ENCODE measurements at places on chromosomes 2 and 18.

GRCh38 chr2:201959198-201959597, 74.5 kb upstream of the FZD7 start:
- DNase-seq = no peak

GRCh38 chr2:135685361-135685760, 56.3 kb upstream of the UBXN4 start:
- no peak for DNase-seq

DNA sequence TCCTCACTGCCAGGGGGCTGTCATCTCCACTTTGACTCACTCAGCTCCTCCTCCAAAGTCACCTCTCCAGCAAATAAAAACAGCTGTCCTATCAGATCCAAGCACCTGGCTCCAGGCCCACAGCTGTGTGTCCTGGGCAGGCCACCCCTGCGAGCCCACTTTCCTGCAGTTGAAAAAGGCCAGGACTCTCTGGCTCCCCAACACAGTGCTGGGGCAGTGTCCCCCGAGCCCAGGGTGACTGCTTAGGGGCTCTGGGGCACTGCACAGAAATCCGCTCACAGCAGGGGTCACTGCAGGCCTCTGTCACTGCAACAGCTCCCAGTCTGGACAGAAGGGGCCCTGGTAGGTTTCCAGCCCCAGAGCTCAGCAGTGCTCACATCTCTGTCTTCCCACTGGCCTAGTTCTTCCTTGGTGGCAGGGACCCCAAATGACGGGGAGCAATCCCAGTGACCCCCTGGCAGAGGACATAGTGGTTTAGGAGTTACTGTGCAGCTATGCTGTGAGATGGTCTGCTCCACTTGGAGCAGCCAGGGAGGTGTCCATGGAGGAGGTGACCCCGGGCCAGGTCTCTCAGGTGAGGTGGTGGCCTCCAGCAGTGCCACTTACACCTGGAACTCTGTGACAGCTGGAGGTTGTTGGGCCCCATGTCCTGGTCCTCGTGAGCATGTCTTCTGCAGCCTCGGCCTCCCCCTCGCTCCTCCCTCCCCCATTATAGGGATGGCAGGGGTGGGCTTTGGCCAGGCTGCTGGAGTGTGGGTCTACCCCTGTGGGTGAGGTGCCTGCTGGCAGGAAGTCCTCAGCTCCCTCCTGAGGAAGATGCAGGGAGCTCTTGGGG, 35.5 kb downstream of the HS6ST1 start:
- no peak for DNase-seq

DNA sequence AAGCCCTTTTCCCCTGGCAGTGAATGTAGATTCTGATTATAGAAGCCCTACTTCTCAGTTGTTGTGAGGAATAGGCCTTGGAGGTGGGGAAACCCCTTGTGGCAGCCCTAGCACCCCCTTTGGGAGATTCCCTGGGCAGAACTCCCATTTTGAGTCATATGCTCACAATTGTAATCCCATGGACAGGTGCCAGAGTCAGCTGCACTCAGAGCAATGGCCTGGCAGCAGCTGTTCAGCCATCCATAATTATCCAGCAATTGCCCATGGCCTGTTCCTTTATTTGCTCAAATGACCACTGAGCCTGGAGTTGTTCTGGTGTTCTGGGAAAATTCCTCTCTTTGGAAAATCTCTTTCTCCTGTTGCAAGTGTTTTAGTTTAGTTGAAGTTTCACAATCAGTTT, 71.7 kb downstream of the PTRHD1 start:
- no peak for DNase-seq

DNA sequence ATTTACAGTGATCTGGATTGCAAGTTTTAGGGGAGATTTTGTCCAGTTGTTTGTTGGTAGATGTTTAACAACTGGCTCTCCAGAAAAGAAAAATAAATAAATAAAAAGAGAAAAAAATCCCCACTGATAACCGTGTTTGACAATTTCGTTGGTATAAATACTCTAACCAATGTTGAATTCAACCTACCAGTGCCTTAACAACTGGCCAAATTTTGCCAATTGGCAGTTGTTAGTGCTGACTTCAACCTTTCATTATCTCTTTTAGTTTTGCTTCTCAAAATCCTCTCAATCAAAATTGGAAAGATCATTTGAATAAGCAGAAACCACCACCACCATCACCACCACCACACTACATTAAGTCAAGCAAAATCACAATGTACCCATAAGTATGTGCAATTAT, 490.3 kb downstream of the PIK3C3 start:
- no peak for DNase-seq

- DNase-seq = no peak
Observed at GRCh38 chr2:103292573-103292972, 530.7 kb downstream of the TMEM182 start.

DNA sequence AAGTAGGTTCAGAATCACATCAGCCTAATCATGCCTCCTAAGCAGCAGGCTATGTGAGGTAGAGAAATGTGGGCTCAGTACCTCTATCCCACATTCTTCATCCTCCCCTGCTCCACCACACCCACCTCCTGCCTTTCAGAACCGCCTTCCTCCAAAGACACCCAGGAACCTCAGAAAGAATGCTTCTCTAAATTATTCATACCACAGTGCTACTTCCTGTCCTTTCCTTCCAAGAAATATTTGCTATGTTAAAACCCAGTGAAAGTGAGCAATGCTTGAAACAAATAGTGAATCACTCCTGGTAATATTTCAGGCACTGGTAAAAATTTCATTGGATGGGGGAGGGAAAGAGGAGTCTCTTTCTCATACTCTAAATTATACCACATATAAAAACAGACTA, 24.0 kb upstream of the CREB1 start:
- no peak for DNase-seq

GRCh38 chr2:141501752-141502151, 629.1 kb downstream of the LRP1B start:
- no peak for DNase-seq

- no peak for DNase-seq
Observed at GRCh38 chr2:217075268-217076057, 215.6 kb upstream of the TNP1 start.

DNA sequence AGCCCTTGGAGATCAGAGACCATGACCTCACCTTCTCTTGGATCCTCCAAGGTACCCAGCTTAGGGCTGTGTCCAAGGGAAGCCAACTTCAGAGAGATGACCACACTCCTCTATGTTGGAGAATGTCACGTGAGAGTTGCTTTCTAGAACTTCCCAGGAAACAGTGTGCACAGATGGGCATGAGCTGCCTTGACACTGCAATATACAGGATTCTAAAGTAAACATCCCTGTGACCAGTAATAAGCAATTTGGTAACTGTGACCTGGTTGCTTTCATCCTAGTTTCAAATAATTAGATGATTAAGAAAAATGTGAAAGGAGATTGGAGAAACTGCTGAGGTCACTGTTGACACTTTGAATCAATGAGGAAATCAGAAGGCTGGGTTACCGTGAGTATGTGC, 181.1 kb upstream of the EPAS1 start:
- no peak for DNase-seq

GRCh38 chr18:9631814-9632496, 17.6 kb upstream of the PPP4R1 start:
- no peak for DNase-seq

- no peak for DNase-seq
Observed at GRCh38 chr2:120241684-120242083, 11.0 kb upstream of the RALB start.

GRCh38 chr18:48040457-48041110, 110.1 kb upstream of the SMAD2 start:
- DNase-seq = no peak

- no peak for DNase-seq
Observed at GRCh38 chr2:1972948-1973347, 228.6 kb upstream of the PXDN start.

DNA sequence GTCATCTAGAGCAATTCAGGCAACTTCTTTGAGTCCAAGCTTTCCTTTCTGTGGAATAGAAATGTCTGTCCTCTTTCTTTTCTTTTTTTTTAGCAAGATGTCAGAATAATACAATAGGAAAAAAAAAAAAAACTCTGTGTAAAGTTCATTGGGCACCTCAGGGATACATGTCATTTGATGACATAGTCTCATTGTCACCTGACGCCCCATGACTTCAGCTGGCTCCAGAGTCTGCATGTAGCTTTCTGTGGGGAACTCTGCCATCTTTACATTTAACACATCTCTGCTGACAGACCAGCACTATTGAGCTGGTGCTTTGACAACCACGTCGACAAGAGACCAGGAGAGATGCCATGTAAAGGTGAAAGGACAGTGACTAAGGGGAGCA, 172.5 kb upstream of the KLF7 start:
- no peak for DNase-seq

GRCh38 chr2:127843677-127844076, 14.3 kb downstream of the POLR2D start:
- DNase-seq = no peak

- DNase-seq = no peak
Observed at GRCh38 chr2:21261591-21261990, 137.8 kb downstream of the TDRD15 start.

- DNase-seq = no peak
Observed at GRCh38 chr2:15059870-15060512, 427.5 kb downstream of the LRATD1 start.

DNA sequence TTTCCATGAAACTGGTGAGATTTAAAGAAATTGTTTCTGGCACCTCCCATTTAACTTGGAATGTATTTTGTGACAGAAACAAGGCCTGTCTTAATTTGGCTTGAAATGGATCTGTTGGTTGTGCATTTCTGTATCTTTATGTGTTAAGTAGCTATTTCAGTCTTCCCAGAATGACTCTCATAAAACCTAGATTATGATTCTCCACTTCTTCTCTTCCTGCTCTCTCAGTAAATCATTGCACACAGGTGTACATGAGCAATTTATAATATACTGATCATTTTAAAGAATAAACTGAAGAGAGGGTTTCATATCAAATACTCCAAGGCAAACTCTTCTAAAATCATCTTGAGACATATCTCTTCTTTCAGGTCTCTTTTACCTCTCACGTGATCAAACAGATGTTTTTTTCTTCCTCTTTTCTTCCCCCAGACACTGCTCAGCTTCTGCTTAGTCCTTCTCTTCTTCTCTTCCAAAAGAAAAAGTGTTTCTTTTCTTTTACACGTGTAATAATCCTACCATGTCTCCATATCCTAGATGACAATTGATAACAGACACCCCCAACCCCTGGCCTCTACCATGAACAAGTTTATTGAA, 112.0 kb downstream of the PPP1R1C start:
- no peak for DNase-seq

DNA sequence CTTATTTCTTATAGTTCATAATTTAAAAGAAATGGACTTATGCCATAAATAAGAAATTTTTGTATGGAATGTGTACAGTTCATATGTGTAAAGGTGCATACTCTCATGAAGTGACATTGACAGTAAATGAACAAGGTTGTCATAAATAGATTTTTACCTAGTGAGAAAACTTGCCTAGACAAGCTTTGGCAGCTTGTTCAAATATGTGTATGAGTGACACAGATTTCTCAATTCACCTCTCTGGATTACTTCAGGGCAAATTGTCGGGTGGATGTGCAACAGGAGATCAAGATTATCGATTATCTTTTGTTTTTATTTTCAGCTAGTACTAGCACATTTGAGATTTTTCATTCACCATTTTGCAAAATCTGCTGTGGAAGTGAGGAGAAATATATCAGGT, 758.1 kb upstream of the ACVR2A start:
- no peak for DNase-seq

GRCh38 chr2:170201734-170202393, 23.9 kb downstream of the MYO3B start:
- DNase-seq = no peak

DNA sequence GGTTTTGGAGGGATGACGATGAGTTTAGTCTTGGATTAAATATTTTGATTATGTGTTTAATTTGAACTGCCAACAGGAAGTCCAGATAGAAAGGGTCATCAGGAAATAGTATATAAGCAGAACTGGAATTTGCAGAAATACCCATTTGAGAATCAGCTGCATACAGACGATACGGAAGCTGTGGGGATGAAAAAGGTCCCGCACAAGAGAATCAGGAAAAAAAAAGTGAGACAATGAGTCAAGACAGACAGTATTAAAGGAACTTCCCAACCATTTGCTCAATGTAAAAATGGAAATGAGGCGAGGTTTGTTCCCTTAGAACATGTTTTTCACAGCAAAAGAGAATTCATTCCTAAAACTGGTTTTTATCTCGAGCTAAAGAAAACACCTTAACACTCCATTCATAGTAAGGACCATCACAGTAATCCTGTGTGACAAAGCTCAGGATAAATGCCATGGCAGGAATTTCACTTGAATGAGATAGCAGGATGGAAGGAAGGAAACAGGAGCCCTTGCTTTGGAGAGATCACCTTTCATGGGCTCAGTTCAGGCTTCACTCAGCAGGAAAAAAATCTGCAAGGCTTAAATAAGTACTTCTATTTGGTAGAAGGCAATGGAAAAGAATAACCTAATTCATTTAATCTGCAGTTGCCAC, 29.3 kb downstream of the BCL2 start:
- no peak for DNase-seq

- no peak for DNase-seq
Observed at GRCh38 chr2:58788402-58788801, 547.3 kb upstream of the FANCL start.

DNA sequence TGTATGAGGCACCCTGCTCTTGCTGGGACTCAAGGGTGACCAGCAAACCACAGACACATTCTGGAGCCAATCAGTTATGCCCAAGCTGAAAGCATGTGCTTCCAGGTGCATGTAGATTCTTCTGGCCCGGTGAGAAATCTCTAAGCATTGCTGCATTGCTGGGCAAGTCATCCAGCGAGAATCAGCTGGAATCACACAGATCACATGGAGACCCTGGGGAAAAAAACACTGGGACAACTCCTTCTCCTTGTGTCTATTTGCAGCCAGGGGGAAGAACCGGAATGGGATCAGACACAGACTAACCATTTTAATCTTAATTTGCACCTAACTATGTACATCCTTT, 119.7 kb upstream of the KLF7 start:
- DNase-seq = no peak

GRCh38 chr2:136151021-136151971, 33.3 kb upstream of the CXCR4 start:
- DNase-seq = no peak

DNA sequence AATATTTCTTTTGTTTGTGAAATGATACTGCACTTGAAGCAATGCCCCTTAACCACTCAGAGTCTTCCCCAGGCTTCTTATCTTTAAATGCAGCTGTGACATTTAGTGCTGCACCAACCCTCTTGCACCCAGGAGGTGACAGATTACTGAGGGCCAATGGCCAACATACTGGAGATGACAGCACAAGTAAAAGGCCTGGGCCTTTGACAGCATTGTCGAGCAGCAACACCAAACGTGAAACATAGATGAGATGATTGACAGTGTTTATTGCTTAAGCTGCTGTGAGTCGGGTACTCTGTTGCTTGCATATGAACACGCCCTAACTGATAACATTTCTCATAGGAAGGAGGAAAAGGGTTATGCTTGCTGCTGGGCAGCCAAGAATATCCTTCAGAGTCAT, 80.3 kb downstream of the THNSL2 start:
- no peak for DNase-seq
